SK-N-SH (cell line): ENCODE measurements at places on chromosomes 11 and 22.

DNA sequence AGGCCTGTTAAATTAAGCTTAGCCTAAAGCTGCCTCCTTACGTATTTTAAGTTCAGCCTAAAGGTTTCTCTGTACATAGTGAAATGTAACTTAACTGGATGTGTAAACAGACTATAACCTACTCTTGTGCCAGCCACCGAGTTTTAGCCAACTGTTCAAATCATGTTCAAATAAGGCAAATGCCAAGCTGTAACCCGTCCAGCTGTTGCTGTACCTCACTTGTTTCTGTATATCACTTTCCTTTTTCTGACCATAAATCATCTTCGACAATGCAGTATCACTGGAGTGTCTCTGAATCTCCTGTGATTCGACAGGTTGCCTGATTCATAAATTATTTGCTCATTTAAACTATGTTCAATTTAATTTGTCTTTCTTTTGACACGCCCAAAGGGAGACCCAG, 4.0 kb upstream of the PLAAT5 start:
- DNase-seq, result no peak

GRCh38 chr11:130473056-130473794, 24.8 kb downstream of the ADAMTS15 start:
- DNase-seq, result no peak

GRCh38 chr11:94567181-94567670, at the start of gene PIWIL4:
Gene PIWIL4, plus strand, starts transcription at chr11:94567368. Its CDS starts 151 bp downstream, at chr11:94567519.
- no peak for DNase-seq

DNA sequence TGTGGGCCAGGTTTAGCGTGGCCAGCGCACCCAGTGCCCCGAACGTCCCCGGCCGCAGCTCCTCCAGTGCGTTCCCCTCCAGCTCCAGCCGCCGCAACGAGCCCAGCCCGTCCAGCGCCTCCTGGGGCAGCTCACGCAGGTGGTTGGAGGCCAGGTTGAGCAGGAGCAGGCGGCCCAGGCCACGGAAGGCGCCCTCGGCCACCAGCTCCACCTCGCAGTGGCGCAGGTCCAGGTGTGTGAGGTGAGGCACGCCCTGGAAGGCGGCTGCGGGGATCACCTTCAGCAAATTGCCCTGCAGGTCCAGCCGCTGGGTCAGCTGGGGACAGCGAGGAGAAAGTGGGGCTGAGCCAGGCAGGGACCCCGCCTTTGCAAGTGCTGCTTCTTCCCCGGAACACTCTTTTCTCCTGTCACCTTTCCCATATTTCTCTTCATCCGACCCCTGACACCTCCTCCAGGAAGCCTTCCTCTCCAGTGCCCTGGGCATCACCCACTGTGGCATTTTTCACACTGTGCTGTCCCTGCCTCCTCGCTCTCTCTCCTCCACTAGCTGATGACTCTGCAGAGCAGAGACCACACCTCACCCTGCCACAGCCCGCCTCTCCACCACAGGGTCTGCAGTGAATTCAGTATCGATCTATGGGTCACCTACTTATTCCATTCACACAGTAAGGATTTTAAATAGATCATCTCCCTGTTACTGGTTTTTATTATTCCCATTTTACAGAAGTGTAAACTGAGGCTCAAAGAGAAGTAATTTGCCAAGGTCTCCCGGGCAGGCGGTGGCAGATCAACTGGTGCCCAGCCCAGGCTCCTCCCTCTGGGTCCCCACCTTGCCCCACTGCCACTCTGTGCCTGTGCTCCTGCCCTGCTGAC, 1.9 kb downstream of the CHADL start:
- DNase-seq, result no peak
